ENCODE measurements at places on chromosomes 7 and 10.

DNA sequence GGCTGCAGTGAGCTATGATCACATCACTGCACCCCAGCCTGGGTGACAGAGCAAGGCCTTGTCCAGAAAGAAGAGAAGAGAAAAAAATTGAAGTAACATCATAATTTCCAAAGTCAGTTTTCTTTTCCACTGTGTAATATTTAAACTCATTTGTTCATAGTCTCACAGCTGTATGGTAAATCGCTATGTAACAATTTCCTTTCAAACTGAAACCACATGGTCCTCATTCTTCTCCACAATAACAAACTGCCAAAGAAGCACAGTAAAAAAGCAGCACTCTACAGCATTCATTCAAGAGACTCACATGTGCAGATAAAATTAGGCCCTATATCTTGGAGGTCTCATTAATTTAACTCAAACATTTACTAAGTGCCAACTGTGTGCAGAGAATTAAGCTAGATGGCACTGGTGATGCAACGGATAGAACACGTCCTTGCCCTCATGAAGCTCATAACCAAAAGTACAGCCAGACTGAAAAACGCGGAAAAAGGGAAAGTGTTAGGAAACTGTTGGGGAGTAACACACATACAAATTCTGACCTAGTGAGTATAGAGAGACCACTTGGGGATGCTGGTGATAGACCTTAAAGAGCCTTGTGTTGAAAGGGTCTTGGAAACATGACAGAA lies 174.0 kb upstream of the KCTD7 start:
- DNase-seq, result no peak

DNA sequence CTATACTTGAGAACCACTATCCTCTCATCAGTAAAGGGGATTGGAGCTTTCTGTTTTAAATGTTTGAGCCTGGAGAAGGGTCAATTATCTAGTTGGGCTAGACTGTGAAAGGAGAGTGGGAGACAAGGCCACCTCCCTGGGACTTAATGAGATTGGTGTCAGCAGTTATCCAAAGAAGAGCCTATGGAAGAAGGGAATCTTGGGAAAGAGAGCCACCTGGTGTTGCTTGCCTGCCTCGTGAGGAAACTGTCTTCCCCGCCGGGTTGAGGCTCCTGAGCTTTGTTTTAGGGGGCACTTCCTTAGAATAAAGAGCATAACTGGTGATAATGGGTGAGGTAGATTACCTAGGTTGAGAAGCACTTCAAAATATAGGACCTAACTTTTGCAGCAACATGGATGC lies 32.0 kb upstream of the ABCB4 start:
- no peak for DNase-seq

- no peak for DNase-seq
Observed at GRCh38 chr7:31688372-31688771, 1.4 kb downstream of the PPP1R17 start.

GRCh38 chr7:121547544-121548092 lies 151.5 kb upstream of the FAM3C start:
- DNase-seq, result no peak

- no peak for DNase-seq
Observed at GRCh38 chr10:521261-522250, 167.9 kb downstream of the DIP2C start.

- DNase-seq, result no peak
Observed at GRCh38 chr10:1643161-1643907, 94.0 kb downstream of the ADARB2 start.

DNA sequence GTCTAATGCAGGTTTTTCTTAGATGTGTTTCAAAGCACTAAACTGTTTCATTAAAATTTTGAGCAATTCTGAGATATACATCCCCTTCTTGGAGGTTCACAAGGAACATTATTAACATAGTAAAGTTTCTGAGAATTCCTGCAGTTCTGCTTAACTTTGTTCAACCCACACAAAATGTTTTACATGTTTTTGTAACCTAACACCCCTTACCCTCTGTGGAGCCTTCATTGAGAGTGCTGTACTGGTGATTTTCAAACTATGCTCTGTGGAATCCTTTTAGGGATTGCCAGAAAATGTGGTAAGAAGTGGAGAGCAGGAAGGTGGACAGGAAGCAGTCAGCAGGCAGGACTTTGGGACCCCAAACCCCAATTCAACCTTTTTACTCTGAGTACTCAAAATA lies 53.6 kb upstream of the ABCB5 start:
- no peak for DNase-seq

DNA sequence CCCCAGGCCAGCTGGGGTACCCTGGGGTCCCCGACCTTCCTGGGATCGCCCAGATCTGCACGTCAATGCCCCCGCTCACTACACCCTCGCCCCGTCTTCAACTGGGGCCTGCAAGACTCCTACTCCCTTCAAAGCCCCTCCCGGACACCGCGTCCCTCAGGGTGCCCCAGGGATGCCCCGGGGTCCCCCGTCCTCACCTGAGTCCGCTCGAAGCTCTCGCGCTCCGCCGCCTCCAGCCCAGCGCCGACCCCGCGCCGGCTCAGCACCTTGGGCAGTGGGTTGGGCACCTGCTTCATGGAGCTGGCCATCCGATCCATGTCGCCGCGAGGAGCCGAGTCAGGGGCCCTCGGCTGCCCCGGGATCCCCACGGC lies at the start of gene HIP1:
Gene HIP1, minus strand, starts transcription at position 338 of the 371 bp plus-strand sequence. Its CDS starts 21 bp downstream, at position 317.
- no peak for DNase-seq

DNA sequence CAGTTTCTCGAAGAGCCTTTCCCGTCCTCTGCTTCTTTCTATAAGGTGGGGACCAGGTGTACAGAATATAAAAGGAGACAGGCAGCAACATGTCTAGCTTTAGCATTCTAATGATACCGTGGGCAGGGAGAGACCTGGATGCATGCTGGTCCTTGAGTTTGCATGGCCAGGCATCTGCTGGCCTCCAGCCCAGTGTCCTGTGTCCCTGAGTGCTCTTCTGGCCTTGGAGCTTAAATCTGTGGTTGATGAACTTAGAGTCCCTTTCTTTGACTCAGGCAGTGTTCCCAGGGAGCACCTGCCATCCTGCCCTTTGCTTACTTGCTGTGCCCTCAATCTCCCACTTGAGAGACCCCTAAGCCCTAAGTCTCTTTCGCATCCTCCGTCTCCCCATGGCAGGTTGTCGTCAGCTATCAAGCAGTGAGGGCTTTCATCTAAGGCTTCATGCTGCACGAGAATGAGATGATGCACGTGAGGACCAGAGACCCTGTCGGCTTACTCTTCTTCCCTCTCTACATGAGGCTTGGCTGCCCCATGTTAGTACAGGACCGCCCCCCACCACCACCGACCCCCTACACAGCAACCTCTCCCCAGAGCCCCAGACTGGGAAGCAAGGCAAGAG lies 313.4 kb upstream of the C7orf33 start:
- no peak for DNase-seq

DNA sequence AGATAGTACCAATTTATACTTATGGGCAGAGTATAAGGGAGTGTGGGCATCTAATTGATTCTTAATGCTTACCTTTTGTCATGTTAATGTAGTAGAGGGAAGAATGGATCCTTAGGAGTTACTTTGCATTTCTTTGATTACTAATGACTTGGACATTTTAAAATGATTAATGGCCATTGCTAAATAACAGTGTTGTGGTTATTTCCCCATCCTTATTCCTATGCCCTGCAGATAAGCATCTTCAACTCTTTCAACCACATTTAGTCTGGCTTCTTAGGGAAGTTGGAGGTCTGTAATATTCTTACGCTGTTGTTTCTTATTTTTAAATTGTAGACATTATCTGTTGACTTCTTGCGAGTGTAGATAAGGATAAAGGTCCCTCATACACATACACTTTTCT lies 37.2 kb downstream of the KAT6B start:
- DNase-seq, result no peak

DNA sequence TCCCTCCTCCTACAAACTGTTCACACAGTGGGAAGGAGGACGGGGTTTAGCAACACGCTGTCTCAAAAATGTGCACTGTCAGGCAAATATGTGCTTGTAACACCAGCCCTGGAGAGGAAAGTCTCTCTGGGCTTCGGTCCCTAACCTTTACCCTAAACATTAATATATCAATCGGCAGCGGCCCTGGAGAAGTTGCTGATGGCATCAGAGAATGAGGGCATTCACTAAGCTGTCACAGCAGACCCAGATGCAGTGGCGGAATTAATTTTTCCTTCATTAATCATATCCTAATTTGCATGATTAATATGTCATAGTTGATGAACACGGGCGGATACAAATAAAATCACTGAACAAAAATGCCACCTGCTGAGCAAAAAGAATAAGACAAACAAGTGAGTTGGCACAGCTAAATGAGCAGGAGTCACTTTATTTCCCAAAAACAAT lies 45.2 kb upstream of the INSIG1 start:
- DNase-seq, result no peak

DNA sequence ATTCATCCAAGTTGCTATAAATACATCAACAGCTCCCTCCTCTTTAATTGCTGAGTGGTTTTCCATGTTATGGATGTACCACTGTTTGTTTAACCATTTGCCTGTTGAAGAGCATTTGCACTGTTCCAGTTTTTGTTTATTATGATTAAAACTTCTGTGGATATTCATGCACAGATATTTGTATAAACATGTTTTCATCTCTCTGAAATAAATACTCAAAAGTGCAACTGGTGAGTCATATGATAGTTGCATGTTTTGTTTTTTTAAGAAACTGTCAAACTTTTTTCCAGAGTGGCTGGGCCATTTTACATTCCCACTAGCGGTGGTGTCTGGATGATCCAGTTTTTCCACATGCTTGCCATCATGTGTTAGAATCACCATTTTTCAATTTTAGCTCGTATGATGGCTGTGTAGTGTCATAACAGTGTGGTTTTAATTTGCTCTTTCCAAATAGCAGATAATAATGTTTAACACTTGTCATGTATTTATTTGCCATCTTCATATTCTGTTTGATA lies 33.6 kb downstream of the MEOX2 start:
- DNase-seq, result no peak

- no peak for DNase-seq
Observed at GRCh38 chr7:108648989-108649388, 79.3 kb downstream of the DNAJB9 start.

- no peak for DNase-seq
Observed at GRCh38 chr10:5321273-5321672, 43.5 kb upstream of the UCN3 start.

Measured in activated naive CD4-positive, alpha-beta T cell (primary cell).